ENCODE measurements at places on chromosomes 6 and 20.

DNA sequence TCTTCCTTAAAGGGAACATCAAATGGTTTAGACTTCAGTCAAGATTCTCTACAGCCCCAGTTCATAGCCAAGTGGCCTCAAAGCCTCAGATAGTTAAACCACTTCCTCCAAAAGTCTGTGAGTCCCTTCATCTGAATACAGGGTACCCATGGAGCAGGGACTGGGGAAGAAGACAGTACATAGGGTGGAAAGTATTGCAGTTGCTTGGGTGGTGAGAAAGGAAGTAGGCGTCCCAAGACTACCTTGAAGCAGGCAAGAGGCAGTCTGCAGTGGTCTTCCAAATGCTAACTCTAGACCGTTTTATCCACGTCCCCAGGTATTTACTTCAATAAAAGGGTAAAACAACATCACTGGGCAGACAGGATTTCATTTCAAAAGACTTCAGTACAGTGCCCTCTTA, 2.0 kb downstream of the FYN start:
- DNase-seq: no peak
- no peaks in the 10 kb centered on the region for H3K36me3 ChIP-seq
- H3K27me3 ChIP-seq: no peaks in the 10 kb centered on the region
- H3K4me1 ChIP-seq: peaks cover 4% of the 10 kb centered on the region
- H3K27ac ChIP-seq: peak overlapping the region; percentile 78

DNA sequence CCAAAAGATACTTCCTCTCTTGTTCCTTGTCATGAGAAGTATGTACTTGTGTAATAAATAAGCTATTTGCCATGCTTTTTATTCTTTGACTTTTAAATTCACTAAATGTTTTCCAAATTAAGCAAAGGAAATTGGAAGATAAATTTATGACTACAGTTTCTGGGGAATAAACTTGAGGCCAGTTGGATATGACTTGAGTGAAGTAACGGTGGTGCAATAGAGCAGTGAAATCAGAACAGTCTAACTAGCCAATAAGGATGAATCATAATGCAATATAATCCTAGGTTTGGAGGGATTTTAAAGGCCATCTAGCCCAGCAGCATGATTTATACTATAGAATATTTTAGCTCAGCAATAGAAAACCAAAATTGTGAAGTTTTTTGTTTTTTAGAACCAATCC, 183.8 kb upstream of the TCF21 start:
- no peaks in the 10 kb centered on the region for H3K36me3 ChIP-seq
- no peak overlapping the region for H3K4me3 ChIP-seq
- peak overlapping the region; percentile 31 for H3K27ac ChIP-seq
- no peaks in the 10 kb centered on the region for H3K4me1 ChIP-seq

GRCh38 chr6:154675602-154676088, 57.6 kb upstream of the SCAF8 start:
- H3K36me3 ChIP-seq: no peaks in the 10 kb centered on the region
- H3K4me1 ChIP-seq: no peaks in the 10 kb centered on the region
- no peak overlapping the region for H3K27ac ChIP-seq

- no peak overlapping the region for H3K4me3 ChIP-seq
- H3K36me3 ChIP-seq: peaks cover 11% of the 10 kb centered on the region
- H3K27ac ChIP-seq: no peak overlapping the region
- no peaks in the 10 kb centered on the region for H3K4me1 ChIP-seq
- DNase-seq: no peak
These were observed 113.3 kb downstream of the ATXN1 start for GRCh38 chr6:16648003-16648402.

- H3K36me3 ChIP-seq: no peaks in the 10 kb centered on the region
- H3K27ac ChIP-seq: peak overlapping the region; percentile 88
- peaks cover 100% of the 10 kb centered on the region for H3K4me1 ChIP-seq
- DNase-seq: no peak
- no peaks in the 10 kb centered on the region for H3K27me3 ChIP-seq
These were observed 20.4 kb downstream of the ACSS1 start for GRCh38 chr20:25037288-25038102.

- no peaks in the 10 kb centered on the region for H3K27me3 ChIP-seq
- H3K4me3 ChIP-seq: no peak overlapping the region
- no peak overlapping the region for H3K27ac ChIP-seq
- no peaks in the 10 kb centered on the region for H3K4me1 ChIP-seq
- DNase-seq: no peak
- no peaks in the 10 kb centered on the region for H3K36me3 ChIP-seq
These were observed 650.5 kb downstream of the UTRN start for GRCh38 chr6:144935661-144936060.

DNA sequence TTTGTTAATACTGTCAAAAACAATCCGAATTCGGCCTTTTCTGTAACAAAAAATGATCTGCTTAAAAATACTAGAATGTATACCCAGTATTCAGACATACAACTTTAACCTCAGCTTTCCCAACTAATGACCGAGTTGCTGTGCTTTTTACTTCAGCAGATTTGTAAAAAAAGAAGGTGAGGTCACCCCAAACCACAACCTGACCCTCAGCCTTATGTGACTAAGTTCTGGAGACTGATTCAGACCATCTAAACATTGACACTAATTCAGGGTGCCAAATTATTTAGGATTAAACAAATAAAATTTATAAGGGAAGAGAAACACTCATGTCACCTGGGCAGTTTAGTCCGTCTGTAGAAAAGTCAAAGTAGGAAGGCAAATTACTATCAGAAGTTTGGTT, 7.7 kb downstream of the CCN6 start:
- H3K4me1 ChIP-seq: peaks cover 7% of the 10 kb centered on the region
- no peaks in the 10 kb centered on the region for H3K27me3 ChIP-seq
- no peak for DNase-seq
- H3K27ac ChIP-seq: no peak overlapping the region

GRCh38 chr6:7229376-7230326, 83.3 kb downstream of the SSR1 start:
- no peaks in the 10 kb centered on the region for H3K27me3 ChIP-seq
- DNase-seq: no peak
- H3K36me3 ChIP-seq: peaks cover 86% of the 10 kb centered on the region
- H3K27ac ChIP-seq: no peak overlapping the region
- no peak overlapping the region for H3K4me3 ChIP-seq
- H3K4me1 ChIP-seq: no peaks in the 10 kb centered on the region

GRCh38 chr6:161876231-161876630, 602.4 kb upstream of the AGPAT4 start:
- H3K4me1 ChIP-seq: no peaks in the 10 kb centered on the region
- H3K36me3 ChIP-seq: no peaks in the 10 kb centered on the region
- no peaks in the 10 kb centered on the region for H3K27me3 ChIP-seq
- no peak overlapping the region for H3K27ac ChIP-seq
- no peak overlapping the region for H3K4me3 ChIP-seq
- DNase-seq: no peak

- no peak overlapping the region for H3K4me3 ChIP-seq
- peaks cover 11% of the 10 kb centered on the region for H3K4me1 ChIP-seq
- H3K27me3 ChIP-seq: peaks cover 63% of the 10 kb centered on the region
- no peak overlapping the region for H3K27ac ChIP-seq
- no peaks in the 10 kb centered on the region for H3K36me3 ChIP-seq
- no peak for DNase-seq
These were observed 23.7 kb downstream of the MOCS3 start for GRCh38 chr20:50982363-50982762.

DNA sequence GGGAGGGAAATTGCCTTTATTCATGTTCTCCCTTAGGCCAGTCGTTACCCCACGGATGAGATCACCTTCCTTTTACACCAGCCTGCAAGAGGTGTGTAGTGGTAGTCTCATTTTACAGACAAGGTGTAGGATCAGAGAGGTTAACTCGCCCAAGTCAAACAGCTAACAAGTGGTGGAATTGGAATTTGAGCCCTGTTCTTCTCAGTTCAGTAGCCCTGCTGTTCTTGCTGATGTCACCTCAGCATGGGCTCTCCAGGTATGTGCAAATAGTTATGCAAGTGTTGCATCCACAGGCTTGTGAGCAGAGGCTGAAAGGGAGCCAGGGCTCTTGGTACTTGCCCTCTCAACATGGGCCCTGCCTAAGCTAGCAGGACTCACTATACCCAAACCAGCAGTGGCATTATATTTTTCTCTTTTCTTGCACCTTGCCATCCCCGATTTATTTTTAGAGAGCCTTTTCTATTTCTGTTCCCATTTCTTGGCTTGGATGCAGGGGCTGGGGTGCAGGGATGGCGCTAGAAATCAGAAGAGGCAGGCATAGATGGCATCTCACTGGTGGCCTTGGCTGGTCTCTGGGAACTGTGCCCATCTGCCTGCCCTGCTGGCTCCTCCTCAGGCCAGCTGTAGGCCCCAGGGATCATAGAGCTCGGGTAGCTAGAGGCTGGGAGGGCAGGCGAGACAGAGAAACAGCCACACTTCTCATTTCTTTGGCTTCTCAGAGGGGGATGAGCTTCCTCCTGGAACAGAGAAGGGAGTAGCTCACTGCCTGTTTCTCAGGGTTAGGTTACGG, 18.2 kb downstream of the PPARD start:
- H3K36me3 ChIP-seq: peaks cover 15% of the 10 kb centered on the region
- H3K27ac ChIP-seq: peak overlapping the region; percentile 33
- H3K4me1 ChIP-seq: peaks cover 39% of the 10 kb centered on the region
- DNase-seq: no peak
- H3K27me3 ChIP-seq: no peaks in the 10 kb centered on the region
- H3K4me3 ChIP-seq: no peak overlapping the region

- peak; percentile 45 for DNase-seq
- no peak overlapping the region for H3K4me3 ChIP-seq
- no peaks in the 10 kb centered on the region for H3K36me3 ChIP-seq
- H3K4me1 ChIP-seq: no peaks in the 10 kb centered on the region
- H3K27me3 ChIP-seq: no peaks in the 10 kb centered on the region
These were observed 18.8 kb downstream of the HLA-E start for GRCh38 chr6:30507849-30508827.

DNA sequence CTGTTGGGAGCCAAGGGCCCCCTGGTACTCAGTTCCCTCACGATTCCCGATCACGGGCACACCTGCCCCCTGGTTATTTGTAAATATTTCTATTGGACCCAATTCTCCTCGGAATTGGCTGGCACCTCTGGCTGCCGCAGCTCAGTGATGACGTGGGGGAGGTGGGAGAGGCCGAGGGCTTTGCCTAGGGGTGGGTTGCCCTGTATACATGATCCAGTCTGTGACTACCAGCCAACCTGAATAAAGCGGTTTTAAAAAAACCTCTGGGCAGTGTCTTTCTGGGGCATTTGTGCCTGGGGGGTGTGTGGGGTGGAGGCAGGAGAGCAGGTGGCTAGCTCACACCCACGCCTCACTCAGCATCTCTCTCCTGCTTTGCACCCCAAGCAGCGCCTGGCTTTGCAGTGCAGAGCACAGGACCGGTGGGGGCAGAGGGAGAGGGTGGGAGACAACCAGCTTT, 42.2 kb downstream of the VSTM2L start:
- no peaks in the 10 kb centered on the region for H3K36me3 ChIP-seq
- no peaks in the 10 kb centered on the region for H3K4me1 ChIP-seq
- H3K27me3 ChIP-seq: no peaks in the 10 kb centered on the region
- H3K27ac ChIP-seq: no peak overlapping the region
- no peak overlapping the region for H3K4me3 ChIP-seq

- H3K4me1 ChIP-seq: peaks cover 7% of the 10 kb centered on the region
- H3K4me3 ChIP-seq: no peak overlapping the region
- H3K27ac ChIP-seq: no peak overlapping the region
- no peaks in the 10 kb centered on the region for H3K36me3 ChIP-seq
- no peaks in the 10 kb centered on the region for H3K27me3 ChIP-seq
These were observed 25.9 kb downstream of the ZBP1 start for GRCh38 chr20:57594092-57594951.

GRCh38 chr6:100455230-100456124, 9.2 kb downstream of the SIM1 start:
- peak; percentile 78 for DNase-seq
- H3K4me3 ChIP-seq: no peak overlapping the region

GRCh38 chr6:135449246-135449645, 48.3 kb downstream of the AHI1 start:
- H3K36me3 ChIP-seq: peaks cover 6% of the 10 kb centered on the region
- H3K4me3 ChIP-seq: no peak overlapping the region
- H3K27me3 ChIP-seq: no peaks in the 10 kb centered on the region
- no peaks in the 10 kb centered on the region for H3K4me1 ChIP-seq

GRCh38 chr6:72789145-72789544, 167.3 kb downstream of the KCNQ5 start:
- H3K36me3 ChIP-seq: no peaks in the 10 kb centered on the region
- DNase-seq: no peak
- H3K27ac ChIP-seq: no peak overlapping the region
- H3K27me3 ChIP-seq: no peaks in the 10 kb centered on the region

GRCh38 chr6:107822176-107823046, 1.7 kb downstream of the SCML4 start:
- peaks cover 15% of the 10 kb centered on the region for H3K4me1 ChIP-seq
- no peaks in the 10 kb centered on the region for H3K36me3 ChIP-seq
- H3K4me3 ChIP-seq: no peak overlapping the region
- no peaks in the 10 kb centered on the region for H3K27me3 ChIP-seq
- peak; percentile 64 for DNase-seq

DNA sequence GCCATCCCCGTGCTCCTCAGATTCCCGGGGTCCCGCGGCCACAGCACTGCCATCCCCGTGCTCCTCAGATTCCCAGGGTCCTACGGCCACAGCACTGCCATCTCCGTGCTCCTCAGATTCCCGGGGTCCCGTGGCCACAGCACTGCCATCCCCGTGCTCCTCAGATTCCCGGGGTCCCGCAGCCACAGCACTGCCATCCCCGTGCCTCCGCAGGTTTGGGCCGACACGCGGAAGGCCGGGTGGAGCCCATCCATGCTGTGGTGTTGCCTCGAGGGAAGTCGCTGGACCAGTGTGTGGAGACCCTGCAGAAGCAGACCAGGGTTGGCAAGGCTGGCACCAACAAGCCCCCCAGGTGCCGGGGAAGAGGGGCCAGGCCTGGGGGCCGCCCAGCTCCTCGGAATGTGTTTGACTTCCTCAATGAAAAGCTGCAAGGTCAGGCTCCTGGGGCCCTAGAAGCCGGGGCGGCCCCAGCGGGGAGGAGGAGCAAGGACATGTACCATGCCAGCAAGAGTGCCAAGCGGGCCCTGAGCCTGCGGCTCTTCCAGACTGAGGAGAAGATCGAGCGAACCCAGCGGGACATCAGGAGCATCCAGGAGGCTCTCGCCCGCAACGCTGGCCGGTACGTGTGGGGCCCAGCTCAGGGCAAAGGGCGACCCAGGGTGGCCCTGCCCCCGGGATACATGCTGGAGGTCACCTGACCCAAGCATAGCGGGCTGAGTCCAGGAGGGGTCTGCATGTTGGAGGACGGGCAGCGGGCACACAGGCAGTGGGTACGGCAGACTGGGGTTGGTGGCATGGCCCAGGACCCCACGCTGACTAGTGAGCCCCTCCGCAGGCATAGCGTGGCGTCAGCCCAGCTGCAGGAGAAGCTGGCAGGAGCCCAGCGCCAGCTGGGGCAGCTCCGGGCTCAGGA, 1.3 kb upstream of the LIME1 start:
- DNase-seq: no peak
- no peak overlapping the region for H3K27ac ChIP-seq
- H3K36me3 ChIP-seq: peaks cover 39% of the 10 kb centered on the region
- peaks cover 35% of the 10 kb centered on the region for H3K4me1 ChIP-seq
- no peak overlapping the region for H3K4me3 ChIP-seq

GRCh38 chr6:169709293-169709692, 7.4 kb downstream of the C6orf120 start:
- DNase-seq: no peak
- H3K4me1 ChIP-seq: peaks cover 10% of the 10 kb centered on the region
- no peaks in the 10 kb centered on the region for H3K27me3 ChIP-seq
- no peak overlapping the region for H3K4me3 ChIP-seq
- peaks cover 76% of the 10 kb centered on the region for H3K36me3 ChIP-seq
- H3K27ac ChIP-seq: no peak overlapping the region
